ENCODE measurements at places on chromosomes 7 and 10.

DNA sequence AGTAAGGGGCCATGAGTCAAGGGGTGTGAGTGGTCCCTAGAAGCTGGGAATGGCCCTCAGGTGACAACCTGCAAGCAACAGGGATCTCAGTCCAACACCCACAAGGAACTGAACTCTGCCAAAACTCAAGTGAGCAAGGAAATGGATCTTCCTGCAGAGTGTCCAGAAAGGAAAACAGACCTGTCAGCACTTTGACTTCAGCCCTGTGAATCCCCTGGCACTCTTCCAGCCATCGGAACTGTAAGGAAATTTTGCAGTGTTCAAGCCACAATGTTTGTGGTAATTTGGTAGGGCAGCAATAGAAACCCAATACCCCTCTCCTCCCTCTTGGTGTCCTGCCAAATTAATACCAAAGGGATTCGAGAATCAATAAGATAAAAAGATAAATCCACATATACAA lies 6.9 kb downstream of the LYZL1 start:
- DNase-seq, result peak; percentile 52

DNA sequence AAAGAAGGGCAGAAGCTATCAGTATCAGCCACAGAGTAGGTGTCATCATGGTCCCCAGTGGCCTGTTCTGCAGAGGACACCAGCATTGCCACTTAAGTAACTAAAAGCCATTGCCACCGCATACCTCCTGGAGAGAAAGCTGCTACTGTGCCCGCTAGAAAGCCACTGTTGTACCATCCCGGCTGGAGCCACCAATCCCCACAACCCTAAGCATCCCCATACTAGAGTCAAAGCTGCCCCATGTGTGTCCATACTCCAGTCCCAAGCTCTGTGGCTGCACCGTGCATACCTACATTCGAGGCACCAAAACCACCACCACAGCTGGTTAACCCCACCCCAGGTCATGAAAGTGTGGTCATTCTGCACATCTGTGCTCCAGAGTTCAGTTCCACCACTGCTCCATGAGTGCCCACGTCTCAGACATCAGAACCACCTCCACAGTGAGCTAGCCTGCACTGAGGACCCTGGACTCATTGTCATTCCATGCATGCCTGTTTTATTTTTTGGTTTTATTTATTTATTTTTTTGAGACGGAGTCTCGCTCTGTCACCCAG lies 9.5 kb upstream of the SEPTIN14 start:
- DNase-seq, result no peak

DNA sequence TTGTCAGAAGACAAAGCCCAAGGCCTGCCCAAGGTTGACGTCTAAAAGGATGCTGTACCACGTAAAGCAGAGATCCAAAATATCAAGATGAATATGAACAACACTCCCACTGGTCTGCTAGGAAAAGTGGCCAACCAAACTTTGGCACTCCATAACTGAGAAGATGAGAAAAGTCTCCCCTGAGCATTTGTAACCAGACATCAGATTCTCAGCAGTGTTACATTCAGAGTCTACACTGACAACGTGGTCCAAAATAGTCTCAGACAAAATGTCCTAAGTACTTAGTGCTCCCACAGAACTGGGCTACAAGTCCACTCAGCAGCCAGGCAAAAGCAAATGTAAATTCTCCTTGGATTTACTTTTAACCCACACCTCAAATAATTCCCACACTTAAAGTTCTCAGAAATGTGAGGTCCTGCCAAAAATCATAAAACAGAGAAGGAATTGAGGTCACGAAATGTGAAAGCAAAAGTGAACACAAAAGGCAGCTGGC lies 185.1 kb upstream of the NOBOX start:
- DNase-seq, result no peak

GRCh38 chr10:49369216-49370162 lies 26.4 kb downstream of the DRGX start:
- peak; percentile 36 for DNase-seq

DNA sequence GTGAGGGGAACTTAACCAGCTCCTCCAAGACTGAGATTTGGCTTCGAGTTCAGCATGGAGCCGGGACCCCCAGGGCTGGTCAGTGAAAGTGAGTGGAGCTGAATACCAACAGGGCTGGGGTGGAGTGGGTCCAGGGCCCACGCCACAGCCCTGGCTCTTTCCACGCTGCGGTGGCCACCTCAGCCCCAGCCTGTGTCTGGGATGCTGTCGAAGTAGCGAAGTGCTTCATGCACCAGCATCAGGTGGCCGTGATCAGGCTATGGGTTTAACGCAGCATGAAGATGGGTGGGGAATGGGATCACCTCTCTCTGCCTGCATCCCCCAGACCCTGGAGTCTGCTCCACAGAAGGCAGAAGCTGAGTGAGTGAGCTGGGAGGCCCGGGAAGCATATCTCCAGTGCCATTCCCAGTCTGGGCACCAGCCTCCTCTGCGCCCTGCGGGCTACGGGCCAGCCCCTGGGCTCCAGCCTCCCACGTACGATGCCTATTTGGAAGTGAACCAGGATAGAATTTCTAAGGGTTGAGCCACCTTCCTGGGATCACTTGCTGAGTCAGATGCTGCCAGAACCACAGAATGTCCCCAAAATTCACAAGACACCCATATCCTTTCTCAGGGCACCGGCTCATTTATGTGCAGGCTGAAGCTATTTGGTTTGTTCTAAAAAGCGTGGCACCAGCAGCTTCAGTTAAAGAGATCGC lies 131.1 kb upstream of the CHST15 start:
- DNase-seq, result no peak
